Fibroblast of skin of right quadriceps (primary cell): ENCODE measurements at places on chromosomes 2 and 18.

- peak; percentile 18 for DNase-seq
Observed at GRCh38 chr2:152718909-152719645, 657 bp downstream of the ARL6IP6 start.

GRCh38 chr18:7953095-7953958 is 386.2 kb downstream of the PTPRM start:
- no peak for DNase-seq

- DNase-seq, result no peak
Observed at GRCh38 chr2:21333684-21334083, 209.9 kb downstream of the TDRD15 start.

DNA sequence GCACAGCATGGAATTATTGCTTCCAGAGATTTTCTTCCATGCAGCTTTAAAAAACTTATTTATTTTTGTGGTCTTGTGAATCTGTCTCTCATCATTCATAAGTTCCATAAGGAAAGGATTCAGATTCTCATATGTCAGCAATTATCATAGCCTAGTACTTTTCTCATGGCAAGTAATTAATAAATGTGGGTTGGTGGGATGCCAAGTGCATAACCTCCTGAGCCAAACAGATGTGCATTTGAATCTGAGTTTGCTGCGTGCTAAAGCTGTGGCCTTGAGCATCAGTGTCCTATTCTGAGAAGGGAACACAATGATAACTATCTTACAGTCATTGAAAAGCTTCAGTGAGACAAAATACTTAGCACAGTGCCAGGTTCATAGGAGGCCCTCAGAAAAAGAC is 331.9 kb downstream of the PDE11A start:
- peak; percentile 44 for DNase-seq

DNA sequence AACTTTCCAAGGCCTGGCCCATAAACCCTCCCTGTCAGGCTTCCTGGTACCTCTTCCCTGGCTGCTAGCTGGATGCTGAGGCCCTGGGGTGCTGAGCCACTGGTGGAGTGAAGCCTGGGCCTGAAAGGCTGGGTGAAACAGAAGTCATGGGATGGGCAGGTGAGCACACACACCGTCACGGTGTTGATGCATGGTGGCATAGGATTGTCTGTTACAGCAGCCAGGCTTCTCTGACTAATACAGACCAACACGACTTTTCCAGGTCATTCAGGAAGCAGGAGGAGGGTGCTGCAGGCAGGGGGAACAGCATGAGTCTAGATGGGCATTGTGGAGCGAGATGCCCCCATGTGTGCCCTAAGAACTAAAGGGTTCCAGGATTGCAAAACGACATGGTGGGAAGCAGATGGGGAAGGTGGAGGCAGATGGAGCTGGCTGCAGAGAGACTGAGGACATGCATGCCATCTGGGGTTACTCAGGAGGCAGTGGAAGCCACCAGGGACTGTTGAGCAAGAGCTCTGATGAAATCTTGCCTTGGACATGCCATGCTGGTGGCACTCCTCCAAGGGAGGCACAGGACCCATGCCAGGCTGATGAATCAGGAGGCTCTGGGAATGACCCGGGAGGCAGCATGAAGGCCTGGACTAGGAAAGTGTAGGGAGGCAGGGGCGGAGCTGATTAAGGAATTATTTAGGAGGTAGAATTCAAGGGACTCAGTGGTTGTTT is 480.9 kb downstream of the TSN start:
- DNase-seq, result peak; percentile 24

DNA sequence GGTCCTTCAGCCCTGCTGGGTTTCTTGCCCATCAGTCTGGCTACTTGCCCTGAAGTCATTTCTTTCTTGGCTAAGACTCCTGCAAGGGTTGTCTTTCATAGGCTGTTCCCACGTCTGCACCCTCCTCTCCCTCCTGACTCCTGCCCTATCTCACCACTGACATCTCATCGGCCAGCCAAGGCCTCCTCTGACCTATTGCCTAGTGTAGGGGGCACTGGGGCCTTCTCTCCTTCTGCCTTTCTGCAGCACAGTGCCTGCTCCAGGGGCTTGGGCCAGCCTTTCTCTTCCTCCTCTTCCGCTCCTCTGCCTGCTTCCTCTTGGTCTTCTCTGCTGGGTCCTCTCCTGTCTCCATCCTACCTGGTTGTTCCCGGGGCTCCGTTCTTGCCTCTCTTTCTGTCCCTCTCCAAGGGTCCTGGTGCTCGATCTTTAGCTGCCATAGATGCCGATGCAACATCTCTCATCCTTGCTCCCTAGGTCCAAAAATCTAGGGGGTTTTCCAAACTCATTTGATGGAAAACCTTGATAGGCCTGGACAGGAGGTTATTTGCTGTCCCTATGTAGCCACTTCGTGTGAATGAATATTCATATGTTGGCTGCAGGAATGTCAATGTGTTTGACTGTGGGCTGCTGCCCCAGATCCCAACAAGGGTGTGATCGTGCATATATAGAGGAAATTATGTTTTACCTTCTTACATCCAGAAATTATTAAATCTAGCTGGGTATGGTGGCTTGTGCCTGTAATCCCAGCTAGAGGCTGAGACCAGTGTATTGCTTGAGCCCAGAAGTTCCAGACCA is 9.7 kb upstream of the NT5DC4 start:
- no peak for DNase-seq

DNA sequence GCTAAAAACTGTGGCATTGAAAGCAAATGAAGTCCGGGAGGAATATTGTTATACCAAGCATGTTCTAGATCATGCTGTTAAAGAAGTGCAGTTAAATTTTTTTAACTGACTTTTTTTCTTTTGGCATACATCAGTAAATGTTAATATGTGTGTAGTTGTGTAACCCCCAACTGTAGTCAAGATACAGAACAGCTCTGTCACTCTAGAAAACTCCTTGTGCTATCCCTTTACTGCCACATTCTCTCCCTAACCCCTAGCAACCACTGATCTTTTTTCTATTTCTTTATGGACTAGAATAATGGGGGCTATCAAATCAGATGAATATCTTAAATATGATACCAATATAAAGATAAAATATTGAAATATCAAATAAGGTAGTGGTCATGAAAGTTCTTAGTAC is 46.4 kb downstream of the LCLAT1 start:
- DNase-seq, result no peak

DNA sequence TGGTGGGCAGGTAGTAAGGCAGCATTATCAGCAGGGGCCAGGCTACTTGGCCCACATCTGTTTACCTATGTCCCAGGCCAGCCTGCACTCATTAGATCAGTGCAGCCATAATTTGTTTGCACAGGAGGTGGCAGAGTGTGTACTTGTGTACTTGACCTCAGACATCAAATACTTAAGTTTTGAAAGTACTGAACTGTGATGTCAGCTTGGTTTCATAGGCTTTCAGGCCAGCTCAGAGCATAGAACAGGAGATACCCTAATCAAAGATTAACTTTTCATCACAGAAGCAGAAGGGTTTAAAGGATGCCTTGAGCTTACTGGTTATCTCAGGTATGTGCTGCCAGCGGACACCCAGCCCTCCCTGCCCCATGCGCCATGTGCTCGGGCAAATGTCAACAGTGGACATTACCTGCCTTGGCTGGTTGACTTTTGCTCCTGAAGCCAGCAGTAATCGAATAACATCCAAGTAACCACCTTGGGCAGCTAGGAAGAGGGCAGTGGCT is 33.2 kb downstream of the ANKRD29 start:
- DNase-seq, result no peak

DNA sequence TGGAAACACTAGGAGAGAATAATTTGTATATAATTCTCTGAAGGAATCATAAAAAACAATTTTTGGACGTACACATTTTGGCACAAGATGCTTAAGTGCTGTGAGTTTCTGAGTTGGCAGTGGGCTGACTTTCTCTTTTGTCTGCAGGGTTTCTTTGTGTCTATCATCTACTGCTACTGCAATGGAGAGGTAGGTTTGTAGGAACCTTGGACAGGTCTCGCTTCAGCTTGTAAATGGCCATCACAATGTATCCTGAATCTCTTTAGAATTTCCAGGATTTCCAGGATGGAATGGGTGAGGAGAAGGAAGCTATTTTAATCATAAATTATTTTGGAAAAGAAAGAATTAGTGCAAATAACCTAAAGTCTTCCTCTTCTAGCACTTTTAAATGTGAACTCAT is 83.9 kb downstream of the PTH2R start:
- no peak for DNase-seq

GRCh38 chr18:3209859-3210569 is 9.8 kb downstream of the MYOM1 start:
- no peak for DNase-seq

DNA sequence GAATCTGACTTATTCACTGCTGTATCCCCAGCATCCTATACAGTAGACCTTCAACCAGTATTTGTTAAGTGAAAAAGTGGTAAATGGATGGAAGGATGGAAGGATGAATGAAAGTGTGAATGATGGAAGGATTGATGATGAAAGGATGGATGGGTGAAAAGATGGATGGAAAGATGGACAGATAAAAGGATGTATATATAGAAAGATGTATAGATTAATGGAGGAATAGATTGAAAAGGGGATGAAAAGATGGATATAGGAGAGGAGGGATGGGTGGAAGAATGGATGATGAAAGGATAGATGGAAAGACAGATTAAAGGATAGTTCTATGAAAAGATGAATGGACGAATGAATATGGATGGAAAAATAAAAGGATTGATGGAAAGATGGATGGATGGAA is 50.0 kb downstream of the PSD4 start:
- no peak for DNase-seq

DNA sequence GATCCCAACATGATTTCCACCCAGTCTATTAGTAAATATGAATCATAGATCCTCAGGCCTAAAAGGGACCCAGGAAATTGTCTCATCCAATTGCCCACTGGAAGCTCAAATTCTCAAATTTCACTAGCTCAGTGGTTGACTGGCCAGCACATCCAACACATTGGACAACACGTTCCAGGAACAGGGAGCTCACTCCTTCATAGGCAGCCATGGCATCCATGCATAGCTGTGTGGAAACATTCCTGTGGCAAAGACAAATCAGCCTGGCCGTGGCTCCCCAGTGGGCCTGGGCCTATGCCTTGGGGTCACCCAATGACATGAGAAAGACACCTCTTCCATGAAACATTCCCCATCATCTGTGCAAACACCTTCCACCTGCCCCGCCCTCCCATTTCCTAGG is 261.1 kb downstream of the ANAPC1 start:
- peak; percentile 10 for DNase-seq

DNA sequence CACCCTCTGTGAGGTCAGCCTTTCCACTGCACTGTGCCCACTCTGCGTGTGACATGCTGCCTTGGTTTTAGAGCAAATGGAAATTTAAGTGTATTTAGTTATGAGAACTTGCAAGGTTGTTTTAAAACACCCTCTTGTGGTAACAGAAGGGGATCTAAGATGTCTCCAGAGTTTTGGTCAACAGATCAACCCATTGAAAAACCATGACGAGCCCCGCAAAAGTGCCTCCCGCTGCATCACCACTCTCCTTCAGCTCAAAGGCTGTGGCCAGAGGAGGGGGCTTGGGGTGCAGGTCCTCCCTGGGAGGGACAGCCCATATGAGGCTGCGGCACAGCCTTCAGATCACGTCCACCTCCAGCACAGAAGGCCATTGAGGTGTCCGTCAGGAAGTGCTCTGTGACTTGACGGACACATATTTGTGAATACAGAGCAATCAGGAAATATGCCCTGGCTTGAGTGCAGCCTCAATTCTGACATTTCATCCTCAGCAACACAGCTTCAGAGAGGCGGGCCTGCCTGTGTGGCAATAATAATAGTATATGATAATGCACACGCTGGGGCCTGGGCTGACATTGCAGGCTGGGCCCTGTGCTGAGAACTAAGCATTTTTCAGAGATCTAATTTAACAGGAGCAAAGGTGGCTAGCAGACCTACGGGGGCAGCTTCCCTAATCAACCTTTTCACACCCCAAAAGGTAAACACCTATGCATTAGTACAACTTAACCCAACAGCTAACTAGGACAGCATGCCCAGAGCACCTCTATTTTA is 213.9 kb downstream of the ANAPC1 start:
- no peak for DNase-seq

- DNase-seq, result no peak
Observed at GRCh38 chr2:148167241-148167766, 146.4 kb downstream of the MBD5 start.

GRCh38 chr2:219073413-219074129 is 12.8 kb upstream of the IHH start:
- DNase-seq, result peak; percentile 40

DNA sequence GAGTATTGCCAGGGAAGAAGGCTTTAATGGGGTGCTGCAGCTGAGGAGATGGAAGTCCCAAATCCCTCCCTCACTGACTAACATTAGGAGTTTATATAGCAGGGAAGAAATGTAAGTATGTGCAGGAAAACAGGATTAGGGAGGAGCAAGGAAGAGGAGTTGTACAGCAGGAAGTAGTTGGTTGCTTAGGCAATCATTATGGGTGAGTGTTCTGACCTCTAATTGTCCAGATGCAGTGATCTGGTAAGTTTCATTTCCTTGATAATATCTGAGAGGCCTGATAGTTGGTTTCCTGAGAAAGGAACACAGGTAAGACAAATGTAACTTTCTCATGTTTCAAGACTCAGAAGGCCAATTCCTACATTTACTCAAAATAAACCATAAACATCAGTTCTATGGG is 331.9 kb upstream of the GULP1 start:
- no peak for DNase-seq

GRCh38 chr18:5370332-5370731 is 74.8 kb upstream of the ZBTB14 start:
- DNase-seq, result no peak

- DNase-seq, result peak; percentile 42
Observed at GRCh38 chr2:231707625-231707926, 749 bp upstream of the PTMA start.

DNA sequence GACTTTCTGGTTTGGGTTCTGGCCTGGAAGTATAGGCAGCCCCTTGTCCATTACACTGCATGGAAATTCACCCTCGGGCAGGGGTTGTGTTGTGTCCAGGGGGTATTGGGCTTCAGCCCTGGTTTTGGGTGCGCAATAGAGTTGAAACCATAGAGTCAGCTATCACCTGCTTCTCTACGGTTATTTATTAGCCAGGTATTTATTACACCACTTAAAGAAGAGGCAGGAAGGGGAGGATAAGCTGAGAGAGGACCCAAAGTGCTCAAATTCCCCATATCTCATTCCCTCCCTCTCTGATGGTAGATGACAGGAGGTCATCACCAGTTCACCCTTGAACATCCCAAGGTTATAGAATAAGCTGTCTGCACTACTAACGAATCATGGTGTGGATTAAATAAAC is 133.4 kb downstream of the HRH4 start:
- DNase-seq, result no peak

DNA sequence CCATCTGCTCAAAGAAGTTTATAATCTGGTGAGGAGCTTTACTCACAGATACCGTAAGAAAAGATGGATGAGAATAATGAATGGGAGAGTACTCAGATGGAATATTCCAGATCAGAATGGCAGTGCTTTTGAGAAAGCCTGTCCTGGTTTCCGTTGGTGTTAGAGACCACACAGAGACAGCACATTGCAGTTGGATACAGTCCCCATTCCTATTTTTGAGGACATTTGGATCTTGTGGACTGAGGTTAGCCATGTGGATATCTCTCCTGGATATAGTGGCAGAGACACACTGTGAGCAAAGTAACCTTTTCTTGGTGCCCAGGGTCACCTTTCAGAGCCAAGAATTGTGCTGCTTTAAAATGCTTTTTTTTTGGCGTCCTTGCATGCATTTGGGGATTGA is 63.7 kb downstream of the TANC1 start:
- DNase-seq, result no peak
